Ecto neural progenitor cell (in vitro differentiated cells): ENCODE measurements at places on chromosomes 5 and 9.

- no peak for DNase-seq
These were observed 1.6 kb downstream of the DMRT2 start for GRCh38 chr9:1051584-1052275.

- peak; percentile 47 for DNase-seq
These were observed 93.2 kb upstream of the GAS1 start for GRCh38 chr9:87040410-87041009.

DNA sequence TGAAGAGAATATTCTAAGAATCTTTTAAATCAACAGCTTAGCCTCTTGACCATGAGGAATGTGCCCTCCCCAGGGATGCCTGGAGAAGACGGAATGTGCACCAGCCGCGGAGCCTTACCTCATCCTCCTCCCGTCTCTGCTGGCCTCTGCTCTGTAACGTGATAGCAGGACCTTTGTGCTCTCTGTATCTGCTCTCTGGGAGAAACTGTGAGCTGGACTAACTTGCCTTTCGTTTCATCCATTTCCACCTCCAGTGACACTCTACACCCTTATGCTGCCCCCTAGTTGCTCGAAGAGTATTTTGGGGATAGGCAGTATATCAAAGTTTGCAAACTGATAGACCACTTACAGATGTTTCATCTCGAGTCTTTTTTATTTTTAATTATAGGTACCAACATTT lies 141.4 kb downstream of the NPR3 start:
- DNase-seq: peak; percentile 76

DNA sequence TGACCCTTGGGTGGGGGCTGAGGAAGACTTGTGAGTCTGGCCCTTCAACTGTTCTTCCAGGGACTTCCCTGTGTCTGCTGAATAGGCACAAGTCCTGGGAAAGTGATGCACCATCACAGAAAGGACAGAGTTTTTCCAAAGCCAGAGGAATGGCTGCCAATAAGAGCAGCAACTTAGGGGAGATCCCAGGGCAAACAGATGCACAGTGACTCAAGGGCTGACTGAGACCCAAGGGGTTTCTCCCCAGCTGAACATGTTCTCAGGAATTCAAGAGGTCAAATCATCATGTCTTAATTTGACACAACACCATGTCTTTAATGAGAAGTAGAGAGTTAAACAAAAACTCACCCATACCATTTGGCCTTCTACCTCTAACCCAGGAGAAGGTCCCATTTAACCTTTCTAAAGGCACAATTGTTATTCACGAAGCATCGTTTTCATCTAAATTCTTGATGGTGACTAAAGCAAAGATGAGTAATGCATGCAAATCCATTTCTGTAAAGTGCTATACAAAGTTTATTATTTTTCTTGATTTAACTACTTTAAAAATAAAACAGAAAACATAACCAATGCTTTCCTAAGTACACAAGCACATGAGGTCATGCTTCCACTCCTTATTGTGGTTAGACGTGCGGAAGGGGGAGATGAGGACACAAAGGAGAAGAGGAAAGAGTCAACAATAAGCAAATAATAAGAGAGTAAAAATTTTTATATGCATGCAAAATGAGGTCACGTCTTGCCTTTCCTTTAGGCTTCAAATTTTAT lies 324.1 kb downstream of the PLK2 start:
- no peak for DNase-seq

- DNase-seq: no peak
These were observed 78.3 kb downstream of the DCP2 start for GRCh38 chr5:113054899-113055298.

DNA sequence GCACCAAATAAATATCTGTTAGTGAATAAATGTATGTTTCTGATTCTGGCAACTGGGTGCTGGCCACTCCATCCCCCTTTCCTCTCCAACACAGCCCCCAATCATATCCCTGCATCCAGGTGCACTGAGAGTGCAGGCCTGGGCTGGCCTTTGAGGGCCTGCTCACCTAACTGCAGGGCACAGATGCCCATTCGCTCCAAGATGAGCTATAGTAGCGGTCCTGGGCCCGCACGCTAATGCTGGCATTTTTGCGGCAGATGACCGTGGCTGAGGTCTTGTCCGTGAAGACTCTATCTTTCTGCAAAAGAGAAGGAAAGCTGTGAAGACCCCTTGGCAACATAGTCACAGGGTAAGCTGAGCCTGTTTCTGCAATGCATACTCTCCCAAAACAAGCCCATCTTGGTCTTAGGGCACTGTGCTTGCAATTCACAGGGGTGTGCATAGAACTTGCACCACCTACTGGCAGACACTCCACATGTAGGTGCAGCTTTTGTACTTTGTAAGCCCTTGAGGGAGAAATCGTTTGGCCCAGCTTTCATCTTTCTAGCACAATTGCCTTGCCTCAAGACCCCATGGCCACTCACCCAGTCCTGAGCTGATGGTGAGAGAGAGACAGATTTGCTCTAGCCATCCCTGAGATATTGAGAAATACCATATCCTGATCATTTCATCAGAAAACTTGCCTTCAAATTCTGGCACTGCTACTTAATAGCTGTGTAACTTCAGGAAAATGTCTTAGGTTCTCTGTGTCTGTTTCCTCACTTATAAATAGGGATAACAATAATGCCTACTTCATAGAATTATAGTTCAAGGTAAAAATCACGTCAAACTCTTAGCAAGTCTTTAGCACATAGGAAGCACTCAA lies 13.5 kb downstream of the IL12B start:
- peak; percentile 50 for DNase-seq

GRCh38 chr9:110142868-110143481 lies 65.0 kb downstream of the C9orf152 start:
- no peak for DNase-seq

- no peak for DNase-seq
These were observed 95.2 kb downstream of the C9orf50 start for GRCh38 chr9:129525656-129526196.

- DNase-seq: no peak
These were observed 587.8 kb downstream of the PSAT1 start for GRCh38 chr9:78884611-78885150.
